Right lobe of liver (tissue), 6 donors: ENCODE measurements at places on chromosomes 4 and X. TPM values are rescaled to one million over a fixed set of nuclear protein-coding genes. Genes with fewer than 3 reads are reported as not detected.

The NAAA gene
- 38.9 TPM for total RNA-seq

The GAGE12E gene
- total RNA-seq, result not detected

The ACOX3 gene
- 30.4 TPM for total RNA-seq

The FGFBP2 gene
- total RNA-seq, result 0.29 TPM

The TCEAL1 gene
- 5.6 TPM for total RNA-seq

The PRRG3 gene
- 0.02 TPM for total RNA-seq

The PPA2 gene
- total RNA-seq, result 64.7 TPM

The MAP3K15 gene
- not detected for total RNA-seq

The GASK1B gene
- total RNA-seq, result 7.0 TPM

The MAGEA8 gene
- not detected for total RNA-seq

The SYTL5 gene
- 2.6 TPM for total RNA-seq

The KIAA1210 gene
- not detected for total RNA-seq

The NXF3 gene
- 0.98 TPM for total RNA-seq

The NAP1L3 gene
- total RNA-seq, result 0.11 TPM

The FAT4 gene
- total RNA-seq, result 3.7 TPM

The F9 gene
- total RNA-seq, result 266 TPM

The TRPC3 gene
- total RNA-seq, result not detected
